ENCODE measurements at places on chromosomes 11 and 22.

GRCh38 chr11:123601136-123601535 is 53.3 kb downstream of the SCN3B start:
- no peak for DNase-seq

- no peak for DNase-seq
Measured at GRCh38 chr22:44529827-44530523, 31.9 kb upstream of the RTL6 start.

- no peak for DNase-seq
Measured at GRCh38 chr11:128830290-128831173, 36.6 kb downstream of the KCNJ1 start.

- no peak for DNase-seq
Measured at GRCh38 chr22:47135338-47135737, 372.9 kb downstream of the TBC1D22A start.

GRCh38 chr11:19912958-19913892 is 200.6 kb downstream of the NAV2 start:
- no peak for DNase-seq

DNA sequence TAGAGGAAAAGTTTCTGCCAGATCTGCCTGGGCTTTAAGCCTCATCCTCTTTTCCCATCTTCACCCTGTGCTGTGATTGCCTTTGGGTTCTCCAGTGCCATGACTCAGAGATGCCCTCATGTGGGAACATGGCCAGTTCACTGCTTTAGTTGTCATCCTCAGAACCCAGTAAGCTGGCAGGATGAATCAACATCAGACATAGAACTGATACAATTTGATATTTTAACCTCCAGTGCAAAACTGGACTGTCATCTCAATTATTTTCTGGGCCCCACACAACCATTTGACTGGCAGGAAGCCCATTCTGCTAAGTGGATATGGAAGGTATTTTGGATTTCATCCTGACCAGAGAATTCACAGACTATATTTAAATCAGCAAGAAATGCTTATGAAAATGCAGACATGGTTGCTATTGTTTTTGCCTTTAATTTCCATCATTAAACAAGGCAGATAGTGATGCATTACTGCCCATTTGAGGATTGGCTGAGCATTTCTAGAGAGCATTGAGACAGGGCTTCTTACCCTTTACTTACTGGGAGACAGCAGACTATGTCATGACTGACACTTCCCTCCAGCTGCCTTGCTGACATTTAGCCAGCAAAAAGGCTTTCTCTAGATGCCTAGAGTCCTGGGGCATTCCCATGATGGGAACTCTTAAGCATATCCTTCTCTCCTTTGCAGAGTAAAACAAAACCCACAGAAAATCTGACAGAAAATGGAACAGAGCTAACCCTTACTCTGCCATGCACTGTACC is 327.1 kb upstream of the MTNR1B start:
- no peak for DNase-seq

DNA sequence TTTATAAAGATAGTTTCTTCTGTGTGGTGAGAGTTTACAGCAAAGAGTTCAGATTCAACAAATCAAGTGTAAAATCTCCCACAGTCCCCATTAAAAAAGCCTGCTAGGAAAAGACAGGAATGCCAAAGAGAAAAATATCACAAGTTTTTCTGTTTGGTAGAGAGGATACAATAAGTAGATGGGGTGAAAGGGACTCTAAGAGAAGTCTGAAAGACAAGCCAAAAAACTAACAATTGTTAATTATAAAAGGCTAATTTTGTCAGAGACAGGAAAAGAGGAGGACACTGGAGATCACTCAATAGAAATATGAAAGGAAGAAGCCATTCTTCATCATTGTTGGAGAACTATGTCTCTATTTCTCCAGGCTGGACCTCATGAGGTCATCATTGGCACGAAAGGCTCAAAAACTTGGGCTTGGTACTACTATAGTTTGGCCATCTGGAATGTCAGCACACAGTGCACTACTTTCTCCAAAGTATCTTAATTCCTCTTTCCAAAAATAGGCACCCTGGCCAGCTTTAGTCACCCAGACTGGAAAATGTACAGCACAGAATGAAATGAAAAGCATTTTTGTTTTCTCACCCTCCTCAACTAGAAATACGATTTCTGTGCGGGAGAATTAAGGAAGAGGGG is 531 bp upstream of the SOX6 start:
- peak; percentile 3 for DNase-seq
